ENCODE measurements at places on chromosomes 4 and X. TPM values are rescaled to one million over a fixed set of nuclear protein-coding genes. Genes with fewer than 3 reads are reported as not detected.

GRCh38 chr4:33200377-33200776, 2480.2 kb downstream of the PCDH7 start:
- DNase-seq: no peak

DNA sequence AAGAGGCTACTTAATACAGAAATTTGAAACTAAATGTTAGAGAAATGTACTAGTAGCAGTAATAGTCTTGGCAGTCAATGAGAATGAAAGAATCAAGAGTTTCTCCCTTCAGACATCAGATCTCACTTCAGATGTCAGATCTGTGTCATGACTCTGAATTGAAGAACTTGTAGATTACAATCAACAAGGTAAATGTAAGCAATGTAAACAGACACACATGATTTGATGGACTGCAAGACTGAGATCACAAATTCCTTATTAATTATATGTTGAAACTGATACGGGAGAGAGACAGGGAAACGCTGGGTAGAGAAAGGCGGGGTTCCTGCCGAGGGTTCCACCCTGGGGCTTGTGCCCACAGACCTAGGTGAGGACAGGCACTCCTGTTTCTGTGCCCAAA, 65.5 kb upstream of the HHIP start:
- no peak for DNase-seq

Gene TENM3
- not detected for total RNA-seq

Gene MAGEA3
- total RNA-seq: not detected
